ENCODE measurements at places on chromosomes 2 and 18.

- no peak for DNase-seq
Observed at GRCh38 chr2:163711258-163711657, 24.6 kb downstream of the FIGN start.

GRCh38 chr2:180905461-180905860, 74.9 kb upstream of the UBE2E3 start:
- no peak for DNase-seq

GRCh38 chr2:127504552-127505430, 21.5 kb downstream of the IWS1 start:
- DNase-seq = peak; percentile 43

- DNase-seq = no peak
Observed at GRCh38 chr2:11102956-11103860, 52.1 kb upstream of the SLC66A3 start.

DNA sequence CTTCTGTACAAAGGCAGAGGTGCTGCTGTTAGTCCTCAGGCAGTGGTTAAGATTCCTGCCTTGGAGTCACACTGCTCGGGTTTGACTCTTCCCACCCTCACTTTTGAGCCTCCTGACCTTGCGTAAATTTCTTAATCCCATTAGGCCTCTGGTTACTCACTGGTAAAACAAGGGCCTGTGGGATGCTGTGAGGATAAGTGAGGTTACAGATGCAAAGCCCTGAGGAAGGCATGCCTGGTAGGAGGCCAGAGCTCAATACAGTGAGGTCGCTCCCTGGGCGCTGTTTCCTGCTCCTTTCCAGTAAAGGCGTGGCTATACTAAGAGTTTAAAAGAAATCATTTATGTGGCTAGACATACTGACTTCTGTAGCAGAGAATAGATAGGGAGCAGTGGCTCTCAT, 127.5 kb upstream of the TMEM200C start:
- DNase-seq = no peak

DNA sequence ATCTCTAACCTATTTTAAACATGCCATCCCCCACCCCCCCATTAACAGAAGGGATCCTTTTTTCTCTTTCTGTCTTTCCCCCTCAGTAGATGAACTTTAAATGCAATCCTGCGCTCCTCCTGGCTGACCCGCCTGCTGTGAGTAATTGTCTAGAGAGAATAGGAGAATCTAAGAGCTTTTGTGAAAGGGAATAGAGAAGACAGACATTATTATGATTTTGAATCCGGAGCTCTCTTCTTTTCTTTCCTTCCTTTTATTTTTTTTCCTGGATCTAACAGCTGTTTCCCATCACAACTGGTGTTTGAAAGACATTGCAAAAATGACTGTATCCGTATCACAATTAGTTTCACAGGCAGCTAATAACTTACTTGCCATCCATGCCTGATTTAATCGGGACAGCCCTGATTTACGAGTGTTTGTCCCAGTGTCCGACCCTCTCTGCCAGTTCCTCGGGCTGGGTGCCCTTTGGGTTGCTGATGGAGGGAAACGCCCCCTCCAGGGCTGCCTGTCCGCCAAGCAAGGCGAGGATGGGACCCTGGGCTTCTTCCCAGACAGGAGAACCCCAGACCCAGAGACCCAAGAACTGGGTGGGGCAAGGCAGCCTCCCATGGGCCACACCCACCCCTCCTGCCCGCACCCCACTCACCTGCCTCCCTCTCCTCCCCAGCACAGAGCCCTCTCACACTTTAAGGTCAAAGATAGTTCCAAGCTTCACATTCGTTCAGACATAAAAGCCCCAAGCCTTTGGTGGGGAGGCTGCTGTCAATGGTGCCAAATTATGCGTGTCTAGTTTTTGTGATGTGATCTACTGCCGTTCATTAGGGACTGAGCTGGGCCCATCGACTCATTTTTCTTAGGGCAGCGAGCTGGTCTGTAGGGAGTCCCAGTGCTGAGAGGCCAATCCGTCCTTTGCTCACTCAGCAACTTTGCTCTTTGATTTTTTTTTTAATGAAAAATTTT, 231.7 kb downstream of the ZNF516 start:
- no peak for DNase-seq

- DNase-seq = no peak
Observed at GRCh38 chr2:112005406-112006075, 49.5 kb upstream of the TMEM87B start.

DNA sequence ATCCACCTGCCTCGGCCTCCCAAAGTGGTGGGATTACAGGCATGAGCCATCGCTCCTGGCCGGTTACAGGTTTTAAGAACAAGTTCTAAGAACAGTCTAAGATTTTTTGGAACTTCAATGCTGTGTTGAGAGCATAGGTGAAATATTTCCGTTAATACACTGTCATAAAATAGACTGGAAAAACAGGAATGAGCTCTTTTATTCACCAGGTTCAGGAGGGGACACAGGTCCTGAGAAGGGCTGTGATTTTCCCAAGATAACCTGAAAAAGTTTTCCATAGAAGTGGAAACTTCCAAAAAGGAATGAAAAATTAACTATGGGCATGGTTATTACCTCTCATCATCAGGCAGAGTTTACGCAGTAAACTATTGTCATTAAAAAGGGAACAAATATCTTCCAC, 97.6 kb upstream of the TMEM178A start:
- DNase-seq = no peak

DNA sequence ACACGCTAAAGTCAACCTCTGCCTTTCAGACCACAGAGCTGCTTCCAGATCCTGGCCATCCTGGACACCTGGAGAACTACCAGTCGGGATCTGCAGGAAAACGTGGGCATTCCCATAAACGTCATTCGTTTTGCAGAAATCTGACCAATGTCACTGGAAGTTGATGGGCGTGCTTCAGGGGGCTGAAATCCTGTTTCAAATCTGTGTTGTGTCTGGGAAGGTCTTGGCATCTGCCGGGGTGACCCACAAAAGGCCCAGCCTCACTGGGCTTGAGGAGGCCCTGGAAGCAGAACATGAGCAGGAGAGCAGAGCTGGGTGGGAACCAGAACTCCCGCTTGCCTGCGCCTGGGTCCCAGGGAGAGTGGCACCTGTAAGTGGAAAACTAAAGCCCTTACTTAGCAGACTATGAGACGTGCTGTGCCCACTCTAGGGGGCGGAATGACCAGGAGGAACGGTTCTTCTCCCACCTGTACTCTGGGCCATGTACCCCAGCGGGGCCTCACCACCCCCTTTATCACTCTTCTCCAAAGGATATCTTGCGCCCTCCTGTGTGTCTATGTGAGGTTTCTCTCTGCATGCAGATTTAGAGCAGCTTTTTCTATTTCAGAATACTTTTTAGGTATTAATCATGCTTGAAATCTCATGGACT, 200.9 kb downstream of the FAM210A start:
- DNase-seq = no peak

DNA sequence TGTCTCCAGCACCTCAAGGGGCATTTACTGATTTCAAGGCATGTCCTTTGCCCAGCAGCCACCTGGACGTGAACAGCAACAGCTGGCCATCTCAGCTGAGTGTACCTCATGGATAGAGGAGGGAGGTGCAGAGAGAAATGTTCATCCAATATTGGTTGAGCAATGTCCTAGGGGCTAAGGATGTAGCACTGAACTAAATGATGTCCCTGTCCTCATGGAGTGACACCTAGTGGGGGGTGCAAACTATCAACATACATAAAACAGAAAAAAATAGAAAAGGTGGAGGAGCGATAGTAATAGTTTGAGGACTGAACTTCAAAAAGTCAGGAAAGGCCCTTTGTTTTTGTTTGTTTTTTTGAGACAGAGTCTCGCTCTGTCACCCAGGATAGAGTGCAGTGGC, 4.8 kb upstream of the UGGT1 start:
- DNase-seq = no peak

DNA sequence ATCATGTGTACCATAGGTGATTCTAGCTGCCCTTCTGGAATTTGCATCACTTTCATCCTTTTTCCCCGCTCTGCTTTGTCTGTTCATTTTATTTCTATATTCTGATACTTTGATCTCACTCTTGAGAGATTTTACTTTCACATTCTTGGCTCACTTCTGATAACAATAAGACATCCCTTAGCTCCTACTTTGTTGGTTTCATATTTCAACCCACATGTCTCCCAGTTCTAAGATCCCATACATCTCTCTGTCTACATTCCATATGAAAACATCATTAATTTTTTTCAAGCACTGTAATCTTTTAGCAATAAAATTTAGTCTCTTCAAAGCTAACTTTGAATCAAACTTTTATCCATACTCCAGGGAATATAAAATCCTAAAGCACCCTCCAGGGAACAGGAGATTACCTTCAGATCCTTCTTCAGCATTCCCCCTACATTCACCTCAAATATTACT, 75.6 kb downstream of the COL3A1 start:
- DNase-seq = peak; percentile 45

GRCh38 chr2:188076149-188077056, 215.3 kb upstream of the GULP1 start:
- no peak for DNase-seq

- DNase-seq = peak; percentile 70
Observed at GRCh38 chr18:62715759-62716615, 646 bp downstream of the PHLPP1 start.

GRCh38 chr2:12270876-12271588, 445.7 kb upstream of the TRIB2 start:
- no peak for DNase-seq

GRCh38 chr2:113268621-113269360, 9.9 kb downstream of the PAX8 start:
- no peak for DNase-seq

- peak; percentile 65 for DNase-seq
Observed at GRCh38 chr2:13884291-13884976, 748.1 kb upstream of the LRATD1 start.

GRCh38 chr2:109258376-109258775, 129.4 kb downstream of the SH3RF3 start:
- no peak for DNase-seq
